Testis (tissue), 5 donors: ENCODE measurements at places on chromosomes 2 and 18. TPM values are rescaled to one million over a fixed set of nuclear protein-coding genes. Genes with fewer than 3 reads are reported as not detected.
A peak's percentile ranks its signal among the peaks of the same experiment; 100 is the strongest.

Gene MREG
- total RNA-seq = 4.3 TPM

Gene OBSL1
- total RNA-seq = 507 TPM

GRCh38 chr2:72916743-72917137 is 579 bp upstream of the EMX1 start:
- DNase-seq = peak; percentile 14

GRCh38 chr2:215736653-215737290 is 276.6 kb downstream of the MREG start:
- no peak for DNase-seq

DNA sequence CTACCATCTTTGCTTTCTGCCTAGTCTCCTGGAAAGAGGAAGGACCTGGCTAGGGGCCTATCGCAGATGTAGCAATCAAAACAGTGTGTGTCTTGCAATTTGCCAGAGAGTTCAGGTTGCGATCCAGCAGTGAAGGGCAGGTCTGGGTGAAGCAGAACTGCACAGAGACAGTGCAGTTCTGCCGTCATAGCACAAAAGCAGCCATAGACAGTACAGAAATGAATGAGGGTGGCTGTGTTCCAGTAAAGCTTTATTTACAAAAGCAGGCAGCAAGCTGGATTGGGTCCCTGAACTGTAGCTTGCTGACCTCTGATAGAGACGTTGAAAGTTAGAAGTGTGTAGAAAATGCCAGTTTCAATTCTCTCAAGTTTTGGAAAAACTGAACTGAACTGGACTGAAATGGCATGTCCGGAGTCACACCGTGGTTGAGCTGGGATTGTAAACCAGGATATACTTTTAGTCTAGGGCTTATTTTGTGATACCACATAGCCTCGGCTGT is 186.8 kb downstream of the LTBP1 start:
- DNase-seq = no peak

Gene UGT1A5
- total RNA-seq = 0.16 TPM

- no peak for DNase-seq
Measured at GRCh38 chr2:152504618-152505017, 169.6 kb downstream of the FMNL2 start.

GRCh38 chr2:120520929-120521912 is 175.3 kb downstream of the INHBB start:
- peak; percentile 65 for DNase-seq

Gene COL4A3
- 11.0 TPM for total RNA-seq

DNA sequence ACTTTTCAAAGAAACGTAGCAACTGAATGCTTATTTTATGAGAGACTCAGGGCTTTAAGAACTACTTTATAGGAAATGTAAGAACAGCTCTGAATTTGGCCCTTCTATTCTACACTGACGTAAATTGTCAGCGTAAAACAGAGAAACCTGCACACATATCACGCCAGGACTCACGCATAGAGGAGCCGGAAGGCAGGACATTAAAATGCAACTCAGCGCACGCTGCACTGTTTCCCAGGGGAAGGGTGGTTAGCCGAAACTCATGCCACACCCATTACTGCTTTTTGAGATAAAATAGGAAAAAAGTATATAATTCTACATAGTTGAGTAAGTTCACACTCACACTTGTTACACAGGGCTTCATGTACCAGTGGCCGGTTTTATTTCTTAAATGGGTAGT is 7.4 kb downstream of the TUBB6 start:
- DNase-seq = no peak

- no peak for DNase-seq
Measured at GRCh38 chr2:126707941-126708340, 52.0 kb downstream of the GYPC start.

Gene HOXD13
- total RNA-seq = not detected

Gene M1AP
- total RNA-seq = 14.0 TPM

Gene PRKD3
- 78.1 TPM for total RNA-seq

- DNase-seq = no peak
Measured at GRCh38 chr2:163182764-163183354, 344.3 kb upstream of the KCNH7 start.

GRCh38 chr2:31337197-31337596 is 77.3 kb downstream of the XDH start:
- DNase-seq = no peak

Gene CD207
- total RNA-seq = 0.19 TPM

DNA sequence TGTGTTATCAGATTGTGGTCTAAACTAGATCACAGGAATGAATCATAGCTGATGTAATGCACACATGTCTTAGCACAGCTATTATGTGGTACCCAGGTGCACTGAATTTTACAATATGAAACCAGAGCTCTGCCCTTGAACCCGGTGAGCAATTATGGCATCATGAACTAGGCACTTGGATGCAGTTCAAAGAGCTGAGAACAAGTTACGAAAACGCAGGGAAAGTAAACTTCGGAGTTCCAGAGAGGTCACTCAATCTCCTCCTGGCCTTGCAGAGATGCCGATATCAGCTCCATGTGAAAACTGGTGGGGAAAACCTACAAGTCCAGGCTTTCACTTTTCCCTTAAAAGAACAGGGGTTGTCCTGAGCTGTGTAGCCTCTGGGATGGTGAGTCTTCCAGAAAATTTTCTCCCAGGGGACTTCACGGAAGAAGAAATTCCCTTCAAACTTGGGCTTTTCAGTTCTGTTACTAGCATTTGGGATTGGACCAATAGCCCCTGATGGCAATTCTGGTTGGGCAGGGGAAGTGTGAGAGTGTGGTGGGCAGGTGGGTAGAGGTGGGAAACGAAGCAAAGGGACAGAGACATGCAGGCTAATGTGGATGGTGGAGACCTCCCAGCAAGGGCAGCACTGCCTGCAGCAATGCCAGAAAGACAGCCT is 71.1 kb upstream of the SH3BP4 start:
- DNase-seq = no peak

DNA sequence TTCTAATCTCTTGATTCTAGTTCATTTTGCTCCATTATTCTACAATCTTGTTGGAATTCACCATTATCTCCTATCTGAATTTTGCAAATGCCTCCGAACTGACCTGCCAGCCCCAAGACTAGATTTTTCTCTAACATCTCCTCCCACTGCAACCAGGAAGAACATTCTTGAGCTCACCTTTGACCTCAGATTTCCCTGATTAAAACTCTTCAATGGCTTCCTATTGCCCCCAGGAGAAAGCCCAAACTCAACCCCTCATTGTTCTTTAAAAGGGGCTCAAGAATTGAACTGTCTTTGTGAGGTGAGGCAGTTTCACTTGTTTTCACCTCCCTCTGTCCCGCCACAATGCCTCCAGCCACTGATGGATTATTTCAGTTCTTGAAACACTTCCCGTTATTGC is 784.6 kb upstream of the ZEB2 start:
- DNase-seq = no peak

Gene UGT1A8
- not detected for total RNA-seq

- no peak for DNase-seq
Measured at GRCh38 chr2:83584672-83585071, 874.4 kb downstream of the SUCLG1 start.

DNA sequence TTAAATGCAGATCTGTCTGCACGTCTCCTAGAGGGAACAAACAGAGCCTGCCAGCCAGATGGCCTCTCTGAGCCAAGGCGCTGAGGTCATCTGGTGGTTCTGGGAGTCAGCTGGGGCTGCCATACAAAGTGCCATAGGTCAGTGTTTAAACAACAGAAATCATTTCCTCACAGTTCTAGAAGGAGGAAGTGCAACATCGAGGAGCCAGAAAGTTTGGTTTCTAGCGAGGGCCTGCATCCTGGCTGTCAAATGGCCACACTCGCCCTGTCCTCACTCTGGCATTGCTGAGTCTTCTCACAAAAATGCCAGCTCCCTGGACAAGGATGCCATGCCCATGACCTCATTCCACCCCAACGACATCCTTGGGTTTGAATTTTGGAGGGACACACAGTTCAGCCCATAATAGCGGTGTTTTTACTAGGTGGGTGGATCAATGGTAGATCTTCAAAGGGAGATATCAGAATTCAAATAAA is 59.6 kb downstream of the MYT1L start:
- peak; percentile 37 for DNase-seq

DNA sequence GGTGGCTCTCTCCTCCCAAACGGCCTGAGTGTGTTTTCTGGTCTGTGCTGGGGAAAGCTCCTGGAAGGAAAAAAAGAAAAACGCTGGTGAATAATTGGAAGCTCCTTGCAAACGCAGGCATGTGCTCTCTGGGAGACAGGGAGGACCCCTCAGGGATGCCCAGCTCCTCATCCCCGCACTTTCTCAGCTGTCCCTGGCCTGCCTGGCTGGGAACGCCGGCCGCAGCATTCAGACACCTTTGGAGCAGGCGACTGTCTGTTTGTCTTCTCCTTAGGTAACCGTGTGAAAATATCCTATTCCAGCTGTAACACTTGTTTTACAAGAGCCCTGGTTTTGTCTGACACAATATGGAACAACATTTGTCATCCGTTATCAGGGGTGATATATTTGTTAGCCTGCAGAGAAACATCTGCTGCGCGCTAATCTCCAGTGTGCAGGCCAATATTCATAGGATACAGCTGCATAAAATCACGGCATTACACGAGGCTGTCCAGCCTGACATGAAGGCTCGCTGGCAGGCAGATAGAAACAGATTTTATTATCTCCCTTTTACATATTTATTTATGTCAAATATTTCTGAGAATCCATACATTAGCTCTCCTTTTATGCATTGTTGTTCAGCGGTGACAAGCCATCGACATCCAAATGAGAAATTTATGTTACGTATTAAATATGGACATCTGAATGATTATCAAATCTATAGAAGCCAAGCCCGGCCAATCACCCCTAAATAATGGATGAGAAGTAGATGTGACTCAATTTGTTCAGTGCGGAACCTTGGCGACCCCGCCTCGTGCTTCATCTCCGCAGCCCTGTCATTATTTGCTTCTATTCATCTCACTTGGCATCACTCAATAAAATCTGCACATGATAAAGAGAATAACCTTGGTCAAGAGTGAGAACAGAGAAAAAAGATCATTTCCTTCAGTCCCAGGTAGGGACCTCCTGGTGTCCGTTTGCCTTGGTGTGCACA is 675.1 kb upstream of the SALL3 start:
- no peak for DNase-seq

- DNase-seq = no peak
Measured at GRCh38 chr2:196949116-196949515, 22.6 kb upstream of the PGAP1 start.

Gene ELMOD3
- 51.6 TPM for total RNA-seq

DNA sequence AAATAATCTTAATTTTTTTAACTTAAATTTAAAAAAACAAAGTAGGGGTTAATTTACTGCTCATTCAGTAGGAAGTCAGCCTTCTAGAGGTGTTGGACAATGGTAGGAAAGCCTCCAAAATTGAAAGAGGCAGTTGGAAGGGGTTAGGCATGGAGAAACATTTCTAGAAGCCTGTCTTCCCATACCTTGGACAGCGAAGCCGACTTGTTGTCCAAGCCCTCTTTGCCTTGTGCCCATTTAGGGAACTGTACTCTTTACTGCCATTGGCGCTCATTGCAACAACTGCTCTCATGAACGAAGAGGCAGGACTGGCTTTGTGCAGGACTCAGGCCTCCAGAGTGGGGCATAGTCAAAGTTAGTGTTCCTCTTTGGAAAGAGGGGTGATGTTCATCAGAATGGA is 333.3 kb downstream of the HRH4 start:
- DNase-seq = no peak

Gene MALT1
- total RNA-seq = 30.3 TPM

Gene ANKRD30BL
- total RNA-seq = 41.0 TPM

DNA sequence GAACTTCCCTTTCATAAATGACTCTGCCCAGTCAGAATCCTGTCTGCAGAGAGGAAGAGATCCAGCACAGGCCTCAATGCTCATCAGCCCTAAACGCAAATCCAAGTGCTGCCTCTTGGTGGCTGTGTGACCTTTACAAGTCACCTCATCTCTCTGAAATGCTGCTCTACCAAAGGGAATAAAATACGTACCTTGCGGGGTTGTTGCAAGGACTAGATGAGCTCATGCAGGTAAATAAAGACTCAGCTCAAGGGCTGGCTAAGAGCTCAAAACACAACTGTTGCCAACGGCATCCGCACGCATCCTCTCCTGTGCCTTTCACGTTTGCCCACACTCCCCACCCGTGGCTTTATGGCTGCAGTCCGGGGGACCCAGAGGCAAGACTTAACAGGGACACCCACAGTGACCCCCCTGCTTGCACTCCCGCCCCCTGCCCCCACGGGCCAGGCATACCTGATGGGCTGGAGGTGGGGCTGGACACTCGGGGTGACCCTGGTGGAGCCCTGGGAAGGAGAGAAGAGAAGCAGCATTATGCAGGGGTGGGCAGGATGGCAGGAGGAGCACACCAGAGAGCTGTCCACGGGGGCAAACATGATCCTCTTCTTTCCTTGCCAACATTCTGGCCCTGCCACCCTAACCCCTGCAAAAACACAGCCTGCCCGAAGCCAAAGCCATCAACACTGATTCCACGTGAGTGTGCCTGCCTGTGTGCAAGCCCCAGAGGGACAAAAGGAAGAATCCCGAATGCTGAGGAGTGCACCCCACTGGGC is 102.6 kb downstream of the TNS1 start:
- no peak for DNase-seq

DNA sequence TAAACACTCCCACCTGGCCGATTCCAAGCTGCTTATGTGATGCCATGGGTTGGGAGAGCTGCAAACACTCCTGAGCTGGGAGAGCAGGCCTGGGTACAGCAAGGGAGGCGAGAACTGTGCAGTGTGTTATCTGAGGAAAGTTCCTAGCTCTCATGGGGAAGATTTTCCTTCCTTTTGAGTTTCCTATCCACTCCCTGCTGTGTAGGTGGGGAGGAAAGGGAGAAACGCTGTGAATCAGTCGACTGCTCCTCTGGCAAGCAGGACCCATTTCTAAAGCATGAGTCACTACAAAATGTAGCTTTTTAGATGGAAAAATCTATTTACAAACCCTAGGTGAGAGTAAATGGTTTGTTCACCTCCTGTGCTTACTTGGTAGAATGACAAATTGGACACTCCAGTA is 80.4 kb downstream of the SH3RF3 start:
- no peak for DNase-seq

DNA sequence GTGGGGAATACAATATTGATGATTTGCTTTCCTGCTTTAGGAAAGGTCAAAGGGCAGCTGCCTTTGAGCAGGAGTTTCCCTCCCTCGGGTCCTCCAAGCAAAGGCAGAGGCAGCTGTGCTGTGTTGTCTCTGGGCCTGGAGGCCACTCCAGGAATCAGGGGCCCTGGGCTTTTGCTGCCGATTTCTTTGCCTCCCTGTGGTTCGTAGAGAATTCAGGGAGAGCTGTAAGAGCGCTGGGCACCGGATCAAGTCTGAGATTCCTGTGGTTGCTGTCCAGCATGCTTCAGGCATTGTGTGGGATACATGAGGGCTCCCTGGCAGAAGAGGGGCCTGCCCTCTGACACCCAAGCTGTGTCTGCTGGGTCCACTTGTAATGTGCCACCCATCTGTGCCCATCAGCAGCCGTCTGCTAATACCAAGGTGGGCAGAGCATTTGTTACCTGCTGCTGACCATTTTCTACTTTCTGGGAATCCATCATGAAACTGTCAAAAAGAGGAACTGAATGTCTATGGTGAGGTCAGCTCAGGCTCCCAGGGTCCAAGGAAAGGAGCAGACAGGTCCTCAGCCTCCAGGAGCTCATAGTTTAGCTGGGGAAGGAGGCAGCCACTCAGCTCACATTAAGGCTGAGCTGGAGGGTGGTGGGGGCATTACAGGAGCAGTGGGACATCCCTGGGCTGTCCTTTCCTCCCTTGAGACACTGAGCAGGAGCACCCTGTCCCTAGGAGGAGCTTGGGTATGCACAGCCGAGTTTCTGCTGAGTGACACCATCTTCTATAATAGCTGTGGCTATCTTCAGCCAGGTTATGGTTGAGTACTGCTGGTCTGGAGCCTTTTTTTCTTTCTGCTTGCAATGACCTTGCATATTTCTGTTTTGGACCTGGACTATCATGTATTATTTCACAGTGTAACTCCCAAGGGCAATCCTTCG is 68.5 kb downstream of the CTIF start:
- DNase-seq = peak; percentile 87

- DNase-seq = no peak
Measured at GRCh38 chr18:10723496-10723895, 197.7 kb downstream of the NAPG start.

Gene HNMT
- 15.7 TPM for total RNA-seq

Gene DSG1
- 2.8 TPM for total RNA-seq
